ENCODE measurements at places on chromosomes 3 and 15.

- DNase-seq: no peak
Observed at GRCh38 chr3:114994554-114995341, 152.3 kb downstream of the ZBTB20 start.

- no peak for DNase-seq
Observed at GRCh38 chr3:168581771-168582225, 486.1 kb upstream of the GOLIM4 start.

DNA sequence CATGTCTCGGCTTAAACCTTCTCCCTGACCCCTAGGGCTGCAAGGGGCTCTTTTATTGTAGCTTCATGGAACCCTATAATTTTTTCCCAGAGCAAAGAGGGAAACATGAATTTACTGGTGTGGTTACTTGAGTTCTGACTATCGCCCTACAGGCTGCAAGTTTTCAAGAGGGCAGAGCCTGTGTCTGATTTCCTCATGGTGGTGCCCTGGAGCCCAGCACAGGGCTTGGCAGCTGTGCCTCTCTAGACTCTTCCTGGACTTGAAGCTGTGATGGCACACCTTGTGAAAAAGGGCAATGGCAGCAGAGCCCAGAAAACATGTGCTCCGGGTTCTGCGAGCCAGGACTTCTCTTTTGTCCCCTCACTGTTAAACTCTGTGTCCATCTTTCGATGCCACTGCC, 34.2 kb upstream of the TF start:
- no peak for DNase-seq

DNA sequence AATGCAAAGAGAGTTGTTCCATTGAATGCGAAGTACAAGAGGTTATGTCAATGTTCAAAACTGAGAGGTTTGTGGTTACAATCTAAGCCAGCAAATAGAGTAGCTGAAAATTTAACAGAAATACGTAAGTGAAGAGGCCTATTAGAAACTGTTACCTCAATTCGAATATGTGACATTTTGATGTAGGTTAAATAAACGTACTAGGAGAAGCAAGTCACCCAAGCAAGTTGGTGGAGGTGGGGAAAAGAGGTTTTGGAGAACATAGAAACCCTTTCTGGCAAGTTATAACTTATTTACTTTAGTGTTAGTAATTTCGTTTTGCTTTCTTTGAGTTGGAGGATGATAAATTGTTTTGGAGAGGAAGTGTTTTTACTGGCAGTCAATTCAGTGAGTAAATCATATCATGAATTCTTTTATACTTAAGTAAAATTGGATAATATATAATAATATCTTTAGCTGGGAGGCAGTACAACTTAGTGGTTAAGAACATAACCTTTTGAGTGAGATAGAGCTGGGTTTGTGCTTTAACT, 91.2 kb upstream of the NAALADL2 start:
- no peak for DNase-seq

DNA sequence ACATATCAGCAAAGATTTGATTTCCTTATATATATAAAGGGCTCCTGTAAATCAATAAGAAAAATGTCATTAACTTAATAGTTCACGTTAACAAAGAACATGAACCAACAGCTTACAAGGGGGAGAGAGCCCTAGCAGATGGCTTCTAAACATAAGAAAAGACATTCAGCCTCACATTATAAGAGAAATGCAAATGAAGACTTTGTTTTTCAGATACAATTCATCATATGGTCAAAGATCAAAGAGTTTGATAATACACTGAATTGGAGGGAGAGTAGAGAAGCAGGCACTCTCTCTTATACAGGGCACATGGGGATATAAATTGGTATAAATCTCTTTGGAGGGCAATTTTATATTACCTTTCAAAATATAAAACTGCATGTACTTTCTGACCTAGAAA, 21.1 kb downstream of the RBP2 start:
- DNase-seq: no peak

- DNase-seq: no peak
Observed at GRCh38 chr15:68640791-68641331, 62.1 kb downstream of the CORO2B start.

GRCh38 chr15:70415398-70415797, 317.7 kb upstream of the TLE3 start:
- no peak for DNase-seq

- no peak for DNase-seq
Observed at GRCh38 chr3:175073219-175073905, 214.2 kb downstream of the NAALADL2 start.

GRCh38 chr15:74621936-74622335, 6.3 kb downstream of the CLK3 start:
- no peak for DNase-seq

DNA sequence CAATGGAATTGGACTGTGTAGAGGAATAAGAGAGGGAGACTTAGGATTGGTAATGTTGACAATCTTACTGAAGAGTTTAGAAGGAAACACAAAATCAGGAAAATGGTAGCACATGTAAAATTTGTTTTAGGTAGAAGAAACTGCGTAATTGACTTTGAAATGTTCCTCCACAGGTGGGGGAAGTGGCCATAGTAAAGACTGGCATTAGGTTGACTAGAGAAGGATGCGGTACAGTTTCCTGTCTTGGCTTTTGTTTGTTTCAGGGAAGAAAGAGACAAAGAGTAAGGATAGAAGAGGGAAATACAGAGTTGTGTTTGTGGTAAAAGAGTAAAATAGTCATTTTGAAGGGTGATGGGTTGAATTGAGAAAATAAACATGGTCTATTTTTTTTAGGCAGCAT, 253.6 kb upstream of the ZNF717 start:
- DNase-seq: no peak

DNA sequence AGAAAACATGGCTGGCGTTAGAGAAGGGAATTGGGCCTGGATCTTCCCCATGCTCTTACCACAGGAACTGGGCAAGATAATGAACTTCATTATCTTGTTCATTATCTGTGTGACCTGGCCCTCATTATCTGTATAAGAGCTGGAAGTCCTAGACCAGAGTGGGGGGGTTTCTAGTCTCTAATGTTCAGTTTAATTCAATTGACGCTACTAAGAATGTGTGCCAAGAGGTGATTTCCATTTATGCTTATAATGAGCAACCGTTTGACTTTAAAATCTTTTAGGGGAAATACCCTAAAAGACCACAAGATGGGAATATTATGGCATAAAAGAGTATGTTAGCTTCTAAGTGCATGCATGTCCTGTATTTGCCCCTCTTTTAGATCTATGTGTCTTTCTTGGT, 59.1 kb upstream of the CSTA start:
- no peak for DNase-seq

DNA sequence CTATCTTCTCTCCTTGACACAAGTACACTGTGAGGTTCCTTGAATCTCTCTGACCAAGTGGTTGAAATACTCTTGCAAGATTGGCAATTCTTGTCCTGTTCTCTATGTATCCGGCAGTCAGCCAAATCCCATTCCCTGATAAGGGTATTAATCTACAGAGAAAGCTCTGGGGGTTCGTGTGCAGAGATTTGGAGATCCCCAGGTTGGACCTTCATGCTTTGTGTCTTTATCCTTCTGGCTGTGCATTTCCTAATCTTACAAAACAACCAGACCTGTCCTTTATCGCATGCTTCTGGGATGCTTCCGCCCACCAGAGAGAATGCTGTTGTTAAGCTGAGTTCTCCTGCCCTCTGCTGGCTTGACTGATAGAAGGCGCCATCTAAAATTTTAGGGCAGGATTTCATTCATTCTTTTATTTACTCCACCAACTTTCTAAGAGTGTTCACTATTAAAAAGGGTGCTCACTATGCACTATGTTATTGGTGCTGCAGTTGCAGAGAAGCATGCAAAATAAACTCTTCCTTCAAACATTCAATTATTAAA, 8.6 kb upstream of the SST start:
- DNase-seq: peak; percentile 54

- DNase-seq: no peak
Observed at GRCh38 chr15:71596672-71597071, 213.7 kb upstream of the NR2E3 start.

GRCh38 chr15:50993598-50993997, 85.1 kb downstream of the AP4E1 start:
- peak; percentile 46 for DNase-seq

DNA sequence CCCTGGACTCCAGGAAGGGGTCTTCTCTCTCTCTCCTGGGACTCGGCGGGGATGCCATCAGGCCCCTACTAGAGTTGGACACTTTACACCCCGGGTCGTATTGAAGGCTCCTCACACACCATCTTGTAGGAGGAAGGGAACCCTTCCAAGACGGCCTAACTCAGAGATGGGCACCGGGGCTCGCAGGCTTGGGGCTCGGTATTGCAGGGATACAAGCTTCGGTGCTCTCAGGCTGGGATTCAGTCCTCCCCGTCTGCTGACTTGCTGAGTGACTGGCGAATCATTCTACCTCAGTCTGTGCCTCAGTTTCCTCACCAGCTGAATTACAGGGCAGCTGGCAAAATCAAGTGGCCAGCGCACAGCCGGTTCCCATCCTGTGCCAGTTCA, 419 bp upstream of the CALML4 start:
- no peak for DNase-seq

GRCh38 chr3:25663347-25663868, 1.3 kb downstream of the TOP2B start:
- peak; percentile 34 for DNase-seq

DNA sequence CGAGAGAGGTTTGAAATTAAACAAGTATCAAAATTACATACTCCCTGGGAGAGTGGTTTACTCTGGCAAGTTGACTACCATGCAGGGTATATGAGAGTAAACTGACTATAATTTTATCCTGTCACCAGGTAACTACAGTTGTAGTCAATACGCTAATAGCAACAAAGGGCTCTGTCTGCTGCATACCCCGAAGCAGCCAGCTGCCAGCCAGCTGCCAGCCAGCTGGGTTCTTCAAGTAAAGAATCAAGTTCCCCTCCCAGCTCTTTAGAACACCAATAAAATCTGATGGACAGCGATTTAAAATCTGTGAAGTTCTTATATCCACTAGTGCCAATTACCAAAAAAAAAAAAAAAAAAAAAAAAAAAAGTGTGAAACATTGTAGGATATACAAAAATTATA, 417.7 kb upstream of the CFAP20DC start:
- no peak for DNase-seq

DNA sequence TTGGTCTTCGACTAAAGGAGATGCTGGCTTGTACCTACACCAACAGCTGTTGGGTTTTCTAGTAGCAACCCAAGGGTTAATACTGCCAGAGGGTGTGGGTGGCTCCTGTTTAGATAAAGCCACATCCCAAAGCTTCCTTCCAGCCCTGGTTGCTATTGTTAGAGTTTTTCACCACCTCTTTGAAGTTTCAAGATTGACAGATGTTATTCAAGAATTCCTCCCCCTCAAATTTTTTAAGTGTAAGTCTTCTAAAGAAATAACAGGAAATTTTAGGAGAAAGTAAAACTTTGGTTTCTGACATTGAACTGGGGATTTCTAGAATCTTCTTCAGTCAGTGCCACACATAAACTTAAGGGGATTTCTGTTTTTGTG, 60.9 kb downstream of the TGFBR2 start:
- DNase-seq: no peak

- DNase-seq: no peak
Observed at GRCh38 chr3:14650193-14650592, 1.4 kb upstream of the CCDC174 start.

DNA sequence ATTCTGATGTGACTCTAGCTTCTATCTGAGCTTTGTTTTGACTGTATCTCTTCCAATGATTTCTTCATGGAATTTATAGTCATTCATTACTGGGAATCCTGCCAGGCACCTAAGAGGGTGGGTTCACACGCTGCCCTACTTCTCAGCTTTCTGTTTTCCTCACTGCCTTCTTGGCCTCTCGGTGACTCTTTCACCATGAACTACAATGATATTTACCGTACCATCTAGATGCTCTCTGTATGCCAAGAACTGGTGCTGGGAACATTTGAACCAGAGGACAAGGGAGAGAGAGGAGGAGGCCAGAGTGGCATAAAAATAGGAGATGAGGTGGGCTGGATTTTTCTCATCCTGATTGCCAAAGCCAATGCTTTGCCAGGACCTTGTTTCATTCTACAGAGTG, 280.0 kb upstream of the P2RY1 start:
- peak; percentile 24 for DNase-seq

DNA sequence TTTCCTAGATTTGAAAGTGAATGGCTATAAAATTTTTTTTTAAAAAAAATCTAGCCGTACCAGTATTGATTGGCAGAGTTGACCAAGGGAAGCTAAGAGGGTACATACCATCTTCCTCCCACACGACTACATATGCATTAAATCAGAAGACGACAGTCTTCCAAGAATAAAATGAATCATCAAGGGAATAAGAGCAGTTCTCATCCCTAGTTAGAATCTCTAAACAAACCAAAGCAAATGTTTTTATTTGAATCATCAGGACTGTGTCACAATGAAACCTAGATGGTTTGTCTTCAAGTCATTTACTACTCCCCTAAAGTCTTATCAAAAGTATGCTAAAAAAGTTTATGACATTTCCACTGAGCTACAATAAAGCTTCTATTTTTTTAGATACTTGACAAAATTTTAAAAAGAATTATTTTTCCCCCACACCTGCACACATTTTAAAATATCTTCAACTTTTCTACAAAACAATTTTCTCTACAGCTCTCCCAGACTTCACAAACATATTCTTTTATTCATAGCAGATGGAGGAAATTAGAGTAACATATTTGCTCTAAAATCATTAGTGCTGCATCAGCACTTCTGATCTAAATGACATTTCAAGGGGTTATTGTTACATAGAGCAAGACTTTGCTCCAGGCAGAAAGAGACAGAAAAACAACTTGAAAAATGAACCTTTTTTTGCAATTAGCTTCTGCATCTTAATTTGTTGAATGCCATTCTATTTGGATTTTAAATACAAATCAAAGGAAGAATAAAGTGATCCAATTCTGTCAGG, 547.1 kb downstream of the FHIT start:
- DNase-seq: peak; percentile 34

- DNase-seq: no peak
Observed at GRCh38 chr3:25652921-25653320, 11.8 kb downstream of the TOP2B start.

DNA sequence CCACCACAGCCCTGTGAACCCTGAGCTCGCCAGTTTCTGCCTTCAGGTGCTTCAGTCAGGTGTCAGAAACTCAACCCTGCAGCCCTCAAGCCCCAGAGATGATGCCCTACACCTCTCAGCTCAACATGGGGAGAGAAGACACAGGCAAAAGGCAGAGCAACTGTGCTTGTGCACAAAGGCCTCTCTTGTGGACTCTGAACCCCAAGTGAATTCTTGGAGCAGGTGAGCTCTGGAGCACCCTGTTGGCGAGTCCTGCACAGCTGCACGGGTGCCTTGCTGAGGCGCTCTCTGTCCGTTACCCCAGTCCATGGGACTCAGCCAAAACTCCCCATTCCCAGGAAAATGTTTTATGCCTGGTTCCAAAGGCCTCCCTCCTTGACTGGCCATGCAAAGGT, 197.0 kb downstream of the KLF13 start:
- no peak for DNase-seq

DNA sequence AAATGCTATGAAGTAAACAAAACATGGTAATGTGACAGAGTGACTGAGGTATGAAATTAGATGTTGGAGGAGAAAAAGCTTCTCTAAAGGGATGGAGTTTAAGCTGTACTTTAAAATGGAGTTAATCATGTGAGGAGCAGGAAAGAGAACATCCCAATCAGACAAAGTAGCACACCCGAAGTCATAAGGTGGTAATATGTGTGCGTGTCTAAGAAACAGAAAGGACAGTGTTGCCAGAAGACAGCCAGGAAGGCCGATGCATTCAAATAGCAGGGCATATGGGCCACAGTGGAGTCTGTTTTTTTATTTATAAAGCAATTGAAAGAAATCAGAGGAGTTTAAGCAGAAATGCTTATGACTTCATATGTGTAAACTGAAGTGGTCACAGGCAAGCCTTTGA, 376.3 kb downstream of the NLGN1 start:
- DNase-seq: no peak

- peak; percentile 50 for DNase-seq
Observed at GRCh38 chr3:11379238-11379823, 107.1 kb downstream of the ATG7 start.

- DNase-seq: no peak
Observed at GRCh38 chr15:98874773-98875172, 132.8 kb downstream of the PGPEP1L start.

Data from HT1080 (cell line).